ENCODE measurements at places on chromosomes 4 and X. TPM values are rescaled to one million over a fixed set of nuclear protein-coding genes. Genes with fewer than 3 reads are reported as not detected.

The CFI gene
- 4.4 TPM for total RNA-seq

The TEX13C gene
- total RNA-seq = not detected

The FAM3A gene
- 29.7 TPM for total RNA-seq

The TRO gene
- total RNA-seq = 4.2 TPM

The ARHGAP36 gene
- 1.1 TPM for total RNA-seq

The BCLAF3 gene
- 7.2 TPM for total RNA-seq

The TLR10 gene
- total RNA-seq = 0.17 TPM

The TCEAL6 gene
- total RNA-seq = not detected

The CASP6 gene
- 4.2 TPM for total RNA-seq

The CT45A2 gene
- total RNA-seq = not detected

The ZCCHC4 gene
- 7.1 TPM for total RNA-seq

The ZCCHC12 gene
- total RNA-seq = not detected

The HMGB2 gene
- 27.2 TPM for total RNA-seq

The GATA1 gene
- 0.17 TPM for total RNA-seq

The MAN2B2 gene
- total RNA-seq = 3.0 TPM

The SSX2 gene
- total RNA-seq = not detected

The MAGEE2 gene
- not detected for total RNA-seq

The RBM3 gene
- total RNA-seq = 15.9 TPM

The TMPRSS11D gene
- not detected for total RNA-seq

The RAB39B gene
- total RNA-seq = not detected

The POF1B gene
- total RNA-seq = not detected

The CD40LG gene
- 0.25 TPM for total RNA-seq

The SPON2 gene
- 9.0 TPM for total RNA-seq

The NEK1 gene
- 7.6 TPM for total RNA-seq

The PLXNB3 gene
- total RNA-seq = 0.27 TPM
